Activated CD8-positive, alpha-beta memory T cell treated with anti-CD3 and anti-CD28 coated beads, Interleukin-2, amount 10 ng/mL, durations not matched to agents 7 days and 5 days (primary cell): ENCODE measurements at places on chromosomes 5 and 9.

GRCh38 chr5:39255406-39255805, 36.0 kb upstream of the FYB1 start:
- no peak for DNase-seq

DNA sequence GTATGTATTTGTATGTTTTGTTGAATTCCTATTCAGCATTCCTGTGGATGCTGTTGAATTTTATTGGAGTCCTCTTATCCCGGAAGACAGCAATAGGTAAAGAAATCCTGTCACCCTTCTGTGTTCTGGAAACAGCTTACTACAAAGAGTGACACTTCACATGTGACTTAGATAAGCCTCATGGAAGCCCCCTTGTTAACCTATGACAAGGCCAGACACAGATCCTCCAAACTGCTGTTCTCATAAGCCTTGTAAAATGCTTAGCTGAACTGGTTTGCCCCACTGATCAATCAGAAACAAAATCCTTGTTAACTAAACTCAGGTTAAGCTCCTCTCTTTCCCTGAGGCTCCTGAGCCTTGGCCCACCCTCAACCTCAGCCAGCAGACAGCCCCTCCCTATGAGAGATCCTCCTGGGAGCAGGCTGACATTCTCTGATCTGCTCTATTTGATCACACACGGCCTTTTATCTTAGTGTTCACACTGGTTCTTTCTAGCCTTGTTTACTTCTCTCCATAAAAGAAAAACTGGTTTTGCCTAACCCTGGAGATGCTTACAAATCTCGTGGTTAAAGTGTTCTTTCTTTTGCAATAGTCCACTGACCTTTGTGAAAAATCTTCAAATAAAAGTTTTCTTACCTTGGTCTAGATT, 29.4 kb upstream of the ATP6V1G1 start:
- DNase-seq: no peak

- no peak for DNase-seq
These were observed 1.1 kb upstream of the BNC2 start for GRCh38 chr9:16871336-16872151.

DNA sequence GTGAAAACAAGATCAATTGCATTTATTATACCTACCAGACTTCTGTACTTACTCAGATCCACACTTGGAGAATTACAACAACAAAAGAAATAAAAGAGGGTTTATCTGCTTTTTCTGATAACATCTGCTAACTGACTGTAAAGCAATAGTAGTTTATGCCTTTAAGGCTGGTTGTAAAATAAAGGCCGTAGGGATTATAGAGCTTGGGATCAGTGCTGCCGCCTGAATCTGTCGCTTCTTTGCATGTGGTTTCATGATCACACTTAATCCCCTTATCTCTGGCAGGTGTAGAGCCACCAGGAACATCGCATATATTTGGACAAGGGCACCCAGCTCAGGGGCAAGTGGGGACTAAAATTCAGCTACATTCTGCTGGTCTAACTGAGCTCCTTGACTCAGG, 146.7 kb downstream of the CCDC192 start:
- no peak for DNase-seq

DNA sequence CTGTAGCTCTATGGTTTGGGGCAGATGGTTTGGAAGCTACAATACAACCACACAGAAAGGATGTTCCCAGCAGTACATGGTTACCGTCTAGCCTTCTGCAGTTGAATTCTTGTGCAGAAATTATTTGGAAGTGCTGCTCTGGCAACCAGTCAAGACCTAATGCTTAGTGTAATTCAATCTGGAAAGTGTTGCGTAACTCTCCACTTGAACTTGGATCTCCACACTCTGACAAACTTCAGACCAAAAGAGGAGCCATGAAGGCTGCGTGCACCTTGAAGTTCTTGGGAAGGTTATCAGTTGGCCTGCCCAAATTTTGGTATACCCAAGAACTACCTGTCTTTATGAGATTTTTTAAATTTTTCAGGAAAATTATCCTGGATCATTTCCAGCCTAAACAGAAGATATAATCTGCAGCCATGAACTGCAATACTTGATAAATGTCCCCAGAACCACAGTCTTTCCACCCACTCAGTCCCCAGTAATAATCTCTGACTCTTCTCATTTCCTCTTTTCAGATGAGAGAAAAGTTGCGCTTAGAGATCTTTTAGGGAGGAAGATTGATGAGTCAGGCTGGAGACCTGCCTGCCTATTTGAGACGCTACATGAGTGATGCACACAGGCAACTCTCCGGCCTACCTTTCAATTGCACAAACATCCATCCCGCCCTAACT, 159.9 kb downstream of the FANCC start:
- no peak for DNase-seq

- DNase-seq: no peak
These were observed 43.6 kb upstream of the KDM4C start for GRCh38 chr9:6714176-6714575.

DNA sequence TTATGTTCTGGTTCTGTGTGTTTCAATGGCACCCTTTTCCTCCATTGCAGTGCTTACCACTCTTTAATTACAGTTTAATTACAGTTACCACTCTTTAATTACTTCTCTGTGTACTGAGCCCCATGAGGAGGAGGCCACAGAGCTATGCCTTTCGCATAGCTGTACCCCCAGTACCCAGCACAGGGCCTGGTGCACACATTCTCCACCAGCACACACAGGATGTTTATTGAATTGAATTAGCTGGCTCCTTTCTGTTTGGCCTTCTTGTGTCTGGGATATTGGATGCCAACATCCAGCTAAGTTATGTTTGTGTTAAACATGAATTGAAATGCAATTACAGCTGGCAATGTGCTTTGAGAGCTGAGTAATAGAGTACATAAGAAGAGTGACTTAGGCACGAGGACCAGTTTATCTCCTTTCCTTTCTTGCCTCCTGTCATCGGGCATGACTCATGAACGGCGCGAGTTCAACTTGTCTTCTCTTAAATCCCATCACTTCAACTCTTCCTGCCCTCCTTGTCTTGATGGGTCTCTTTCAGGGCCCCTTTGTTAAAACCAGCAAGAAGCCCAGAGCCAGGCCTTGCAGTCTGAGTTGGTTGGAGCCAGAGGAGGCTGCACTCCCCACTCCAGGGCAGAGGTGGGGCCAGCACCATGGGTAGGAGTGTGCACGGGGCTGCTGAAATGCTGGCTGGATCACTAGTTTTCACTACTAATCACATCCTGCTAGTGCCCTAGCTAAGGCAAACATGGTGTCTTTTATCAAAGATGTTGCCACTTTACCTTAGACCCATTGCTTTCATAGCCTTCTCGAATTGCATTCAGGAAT, 37.4 kb downstream of the MVB12B start:
- DNase-seq: no peak

- DNase-seq: no peak
These were observed 11.2 kb upstream of the EGR1 start for GRCh38 chr5:138454121-138454520.

- DNase-seq: no peak
These were observed 232.3 kb upstream of the TBCA start for GRCh38 chr5:78008356-78008967.

DNA sequence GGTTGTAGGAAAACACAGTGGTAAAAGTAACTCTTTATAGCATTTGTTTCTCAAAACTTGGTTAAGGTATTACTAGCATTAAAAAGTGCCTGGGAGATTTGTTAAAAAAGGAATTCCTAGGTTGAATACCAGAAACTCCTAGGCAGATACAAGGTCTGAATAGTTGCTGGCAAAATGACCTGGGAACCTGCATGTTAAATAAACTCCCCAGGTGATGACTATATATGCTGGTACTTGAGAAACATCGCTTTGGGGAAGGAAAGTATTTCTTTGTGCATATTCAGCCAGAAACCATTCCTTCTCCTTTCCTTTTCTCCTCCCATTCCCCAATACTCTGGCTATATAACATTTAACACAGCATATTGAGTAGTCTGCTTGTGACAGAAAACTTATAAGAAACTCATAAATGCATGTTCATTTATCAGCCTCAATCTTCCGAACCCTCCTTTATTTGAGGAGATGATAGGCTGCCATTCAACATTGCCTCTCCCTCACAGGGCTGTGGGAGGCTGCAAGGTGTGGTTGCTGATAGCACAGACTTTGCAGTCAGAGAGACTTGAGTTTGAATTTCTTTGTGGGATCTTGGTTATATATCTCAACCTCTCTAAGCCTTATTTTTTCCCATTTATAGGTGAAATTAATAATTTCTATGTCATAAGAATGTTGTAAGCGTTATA, 28.7 kb downstream of the PCSK1 start:
- no peak for DNase-seq

DNA sequence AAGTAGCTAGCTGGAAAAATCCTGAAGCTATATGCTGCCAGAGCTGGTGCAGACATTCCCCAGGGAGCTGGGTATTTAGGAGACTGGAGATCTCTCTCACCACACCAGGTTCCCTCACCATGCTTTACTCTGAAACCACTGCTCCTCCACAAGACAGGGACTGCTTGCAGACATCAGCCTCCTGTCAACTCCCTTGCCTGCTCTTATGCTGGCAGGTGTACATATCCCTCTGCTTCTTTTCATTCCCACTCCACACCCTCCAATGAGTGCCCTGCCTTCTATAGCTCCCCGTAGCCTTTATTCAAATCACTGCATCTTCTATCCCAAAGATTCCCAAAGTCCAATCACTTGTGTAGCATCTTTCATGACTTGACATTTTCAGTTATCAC, 380.7 kb downstream of the NFIB start:
- DNase-seq: no peak

DNA sequence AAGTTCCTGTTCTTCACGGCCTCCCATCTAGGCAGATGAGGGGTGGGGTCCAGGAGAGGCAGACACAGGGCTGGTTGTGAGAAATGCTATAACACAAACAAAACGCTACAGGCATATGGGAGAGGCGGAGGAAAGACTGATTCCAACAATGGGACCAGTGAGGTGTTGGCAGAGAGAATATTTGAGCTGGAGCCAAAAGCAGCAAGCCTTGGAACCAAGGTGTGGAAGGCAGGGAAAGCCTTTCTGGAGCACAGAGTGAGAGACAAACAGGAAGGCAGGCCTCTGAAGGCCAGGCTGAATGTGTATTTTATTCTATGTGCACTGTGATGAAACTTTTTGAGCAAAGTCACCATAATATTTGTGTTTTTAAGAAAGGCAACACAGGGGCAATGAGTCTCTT, 2.9 kb downstream of the ATPSCKMT start:
- no peak for DNase-seq

GRCh38 chr5:40240111-40240510, 439.6 kb upstream of the PTGER4 start:
- no peak for DNase-seq

DNA sequence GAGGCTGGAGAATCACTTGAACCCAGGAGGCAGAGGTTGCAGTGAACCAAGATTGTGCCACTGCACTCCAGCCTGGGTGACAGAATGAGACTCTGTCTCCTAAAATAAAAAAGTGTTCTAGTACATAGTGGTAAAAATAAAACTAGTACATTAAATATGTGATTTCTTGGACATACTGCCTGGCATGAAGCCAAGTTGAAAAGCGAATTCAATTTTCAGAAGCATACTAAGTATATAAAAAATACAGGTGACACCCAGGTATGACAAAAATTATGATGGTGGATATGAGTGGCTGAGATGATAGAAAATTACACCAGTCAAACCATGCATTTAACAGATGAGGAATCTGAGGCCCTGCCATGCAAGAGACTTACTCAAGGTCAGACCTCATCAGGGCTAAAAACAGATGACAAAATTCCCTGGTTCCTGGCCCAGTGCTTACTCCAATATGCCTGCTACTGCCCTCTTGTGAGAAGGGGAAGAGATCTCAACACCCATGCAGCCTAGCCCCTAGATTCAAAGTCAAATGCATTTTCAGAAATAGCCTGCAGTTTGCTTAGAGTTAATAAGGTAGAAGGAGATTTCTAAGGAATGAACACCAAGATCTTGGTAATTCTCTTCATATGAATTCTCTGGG, 46.6 kb upstream of the GNPDA1 start:
- DNase-seq: no peak

DNA sequence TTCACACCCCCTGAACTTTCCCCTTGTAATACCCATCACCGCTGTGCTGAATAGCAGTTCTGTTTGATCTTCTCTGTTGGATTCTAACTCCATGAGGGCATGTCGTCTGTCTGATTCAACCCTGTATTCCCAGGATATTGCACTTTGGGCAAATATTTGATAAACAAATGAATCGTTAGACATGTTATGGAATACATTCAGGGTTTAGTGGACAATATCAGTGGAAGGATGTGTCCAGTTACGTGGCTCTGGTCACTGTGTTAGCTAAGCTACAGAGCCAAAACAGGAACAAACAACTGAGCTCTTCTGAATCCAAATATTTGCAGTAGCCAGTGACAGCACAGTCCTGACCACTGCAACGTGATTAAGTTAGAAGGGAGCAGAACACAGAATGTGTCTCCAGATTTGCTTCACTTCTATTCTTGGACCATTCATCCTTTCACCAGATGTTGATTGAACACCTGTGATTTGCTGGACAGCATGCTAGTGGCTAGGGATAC, 13.2 kb downstream of the ANGPTL2 start:
- no peak for DNase-seq

DNA sequence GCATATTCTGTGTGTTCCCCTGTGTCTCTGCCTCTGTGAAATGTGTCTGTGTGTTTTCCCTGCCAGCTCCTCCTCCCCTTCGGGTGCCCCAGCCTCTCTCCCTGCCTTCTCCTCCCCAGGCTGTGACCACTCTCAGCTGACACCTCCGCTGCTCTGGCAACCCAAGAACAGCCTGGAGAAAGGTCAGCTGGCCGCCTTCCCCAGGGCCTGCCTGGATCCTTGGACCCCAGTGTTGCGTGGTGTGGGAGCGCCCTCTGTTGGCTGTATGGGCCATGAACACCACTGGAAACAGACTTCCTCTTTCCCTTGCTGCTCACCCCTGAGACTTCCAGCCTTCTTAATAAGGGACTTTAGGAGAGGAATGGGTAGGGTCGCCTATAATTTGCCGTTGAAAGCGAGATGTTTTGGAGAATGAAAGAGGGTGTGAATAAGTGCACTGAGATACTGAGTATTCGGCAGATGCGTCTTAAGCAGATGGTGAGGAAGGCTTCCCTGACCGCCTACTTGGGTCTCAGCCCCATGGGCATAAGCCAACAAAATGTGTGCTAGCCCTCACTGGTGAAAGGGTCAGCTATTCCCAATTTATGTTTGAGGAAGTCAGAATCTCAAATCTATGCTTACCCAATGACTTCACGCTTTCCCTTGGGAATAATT, 114.9 kb upstream of the TRIM32 start:
- DNase-seq: peak; percentile 43

DNA sequence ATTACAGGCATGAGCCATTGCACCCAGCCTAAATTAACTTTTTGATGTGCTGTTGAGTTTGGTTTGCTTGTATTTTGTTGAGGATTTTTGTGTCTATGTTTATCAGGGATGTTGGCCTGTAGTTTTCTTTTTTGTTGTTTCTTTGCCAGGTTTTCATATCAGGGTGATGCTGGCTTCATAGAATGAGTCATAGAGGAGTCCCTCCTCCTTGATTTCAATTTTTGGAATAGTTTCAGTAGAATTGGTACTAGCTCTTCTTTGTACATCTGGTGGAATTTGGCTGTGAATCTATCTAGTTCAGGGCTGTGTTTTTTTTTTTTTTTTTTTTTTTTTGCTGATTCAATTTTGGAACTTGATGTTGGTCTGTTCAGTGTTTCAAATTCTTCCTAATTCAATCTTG, 1164.3 kb upstream of the DMAC1 start:
- no peak for DNase-seq

GRCh38 chr5:160353379-160353778, 17.0 kb downstream of the C1QTNF2 start:
- no peak for DNase-seq
